Stimulated activated CD4-positive, alpha-beta T cell treated with anti-CD3 and anti-CD28 coated beads, Interleukin-4, amount 100 ng/mL, for 4 hours (primary cell): ENCODE measurements at places on chromosomes 4 and X.

- DNase-seq = no peak
These were observed 85.1 kb upstream of the CTSO start for GRCh38 chr4:156038772-156039171.

- DNase-seq = peak; percentile 81
These were observed 5.0 kb upstream of the TSPAN5 start for GRCh38 chr4:98663226-98664006.

DNA sequence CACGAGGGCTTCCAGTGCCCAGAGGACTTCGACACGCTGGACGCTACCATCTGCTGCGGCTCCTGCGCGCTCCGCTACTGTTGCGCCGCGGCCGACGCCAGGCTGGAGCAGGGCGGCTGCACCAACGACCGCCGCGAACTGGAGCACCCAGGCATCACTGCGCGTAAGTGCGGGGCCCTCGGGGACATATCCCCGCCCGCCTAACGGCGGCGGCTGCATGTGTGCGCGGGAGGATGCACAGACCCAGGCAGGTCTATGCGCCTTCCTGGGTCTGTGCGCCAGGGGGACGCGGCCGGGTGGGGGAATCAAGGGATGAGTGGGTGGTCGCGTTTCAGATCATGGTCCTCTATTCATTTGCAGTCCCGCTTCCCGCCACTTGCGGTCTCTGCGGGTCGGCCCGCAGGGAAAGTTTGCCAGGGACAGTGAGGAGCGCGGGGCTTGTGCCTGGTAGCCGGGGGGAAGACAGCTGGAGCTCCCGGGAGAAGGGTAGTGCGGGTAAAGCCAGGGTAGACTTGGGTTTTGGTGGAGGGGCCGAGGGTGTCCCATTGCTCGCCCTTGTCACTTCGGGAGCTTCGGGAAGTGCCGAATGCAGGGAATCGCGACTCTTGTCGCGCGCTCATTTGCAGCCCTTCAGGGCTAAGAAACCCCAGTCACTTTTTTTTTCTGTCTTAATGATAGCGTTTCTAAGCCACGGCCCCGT lies 1.0 kb downstream of the SHISA3 start:
- no peak for DNase-seq

DNA sequence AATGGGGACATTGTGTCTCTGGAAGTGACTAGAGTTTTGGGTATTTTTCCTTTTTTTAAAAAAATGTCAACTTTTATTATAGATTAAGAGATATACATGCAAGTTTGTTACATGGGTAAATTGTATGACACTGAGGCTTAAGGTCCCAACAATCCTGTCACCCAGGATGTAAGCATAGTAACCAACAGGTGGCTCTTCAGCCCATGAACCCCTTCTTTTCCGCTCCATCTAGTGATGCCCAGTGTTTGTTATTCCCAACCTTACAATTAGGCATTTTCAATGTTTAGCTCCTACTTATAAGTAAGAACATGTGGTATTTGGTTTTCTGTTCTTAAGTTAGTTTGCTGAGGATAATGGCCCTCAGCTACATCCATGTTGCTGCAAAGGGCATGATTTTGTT lies 102.7 kb downstream of the GRID2 start:
- DNase-seq = no peak

DNA sequence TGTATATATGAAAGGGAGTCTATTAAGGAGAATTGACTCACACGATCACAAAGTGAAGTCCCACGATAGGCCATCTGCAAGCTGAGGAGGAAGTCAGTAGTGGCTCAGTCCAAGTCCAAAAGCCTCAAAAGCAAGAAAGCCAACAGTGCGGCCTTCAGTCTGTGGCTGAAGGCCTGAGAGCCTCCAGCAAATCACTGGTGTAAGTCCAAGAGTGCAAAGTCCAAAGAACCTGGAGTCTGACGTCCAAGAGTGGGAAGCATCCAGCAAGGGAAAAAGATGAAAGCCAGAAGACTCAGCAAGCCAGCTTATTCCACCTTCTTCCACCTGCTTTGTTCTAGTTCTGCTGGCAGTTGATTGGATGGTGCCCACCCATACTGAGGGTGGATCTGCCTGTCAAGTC lies 104.1 kb downstream of the IL1RAPL2 start:
- DNase-seq = no peak

GRCh38 chr4:31657859-31658570 lies 937.8 kb downstream of the PCDH7 start:
- DNase-seq = no peak

DNA sequence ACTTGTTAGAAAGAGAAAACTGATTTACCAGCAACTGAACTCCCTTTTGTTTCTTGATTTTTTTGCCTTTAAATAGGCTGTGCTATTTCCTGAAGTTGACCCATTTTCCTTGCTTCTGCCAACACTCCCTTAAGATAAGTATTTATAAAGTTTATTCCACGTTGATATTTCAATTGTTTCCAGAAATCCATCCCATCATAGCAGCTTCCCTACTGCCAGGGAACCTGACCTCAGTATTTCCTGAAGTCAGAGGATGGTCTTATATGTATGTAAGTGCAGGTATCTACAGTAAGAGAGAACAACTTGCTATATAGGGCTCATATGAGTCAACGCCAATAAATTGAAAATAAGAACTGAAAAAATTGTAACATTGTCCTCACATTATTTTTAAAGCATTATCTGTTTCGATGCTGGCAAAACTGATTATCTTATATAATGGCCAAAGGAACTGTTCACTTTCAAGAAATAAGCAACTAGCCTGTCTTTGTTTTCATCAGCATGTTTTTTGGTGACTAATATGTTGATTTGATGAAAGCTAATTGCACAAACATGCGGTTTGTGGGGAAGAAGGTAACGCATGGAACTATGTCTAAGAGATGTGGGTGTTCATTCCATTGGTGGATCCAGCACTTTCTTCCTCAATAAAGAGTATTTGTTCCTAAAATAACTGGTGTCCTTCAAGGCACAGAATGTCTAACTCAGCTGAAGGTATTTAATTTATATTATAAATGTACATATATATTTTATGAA lies 4.7 kb downstream of the LIMCH1 start:
- no peak for DNase-seq

- DNase-seq = no peak
These were observed 102.4 kb upstream of the PLAC1 start for GRCh38 chrX:134760650-134761049.

- DNase-seq = no peak
These were observed 20.2 kb downstream of the OFD1 start for GRCh38 chrX:13754765-13755164.

GRCh38 chr4:145878501-145879435 lies 59.9 kb downstream of the ZNF827 start:
- DNase-seq = no peak

- no peak for DNase-seq
These were observed 124.5 kb upstream of the PLAC1 start for GRCh38 chrX:134782796-134783195.

GRCh38 chr4:71130827-71131603 lies 137.6 kb downstream of the DCK start:
- DNase-seq = no peak

- no peak for DNase-seq
These were observed 795 bp downstream of the DCAF12L1 start for GRCh38 chrX:126551725-126552312.

DNA sequence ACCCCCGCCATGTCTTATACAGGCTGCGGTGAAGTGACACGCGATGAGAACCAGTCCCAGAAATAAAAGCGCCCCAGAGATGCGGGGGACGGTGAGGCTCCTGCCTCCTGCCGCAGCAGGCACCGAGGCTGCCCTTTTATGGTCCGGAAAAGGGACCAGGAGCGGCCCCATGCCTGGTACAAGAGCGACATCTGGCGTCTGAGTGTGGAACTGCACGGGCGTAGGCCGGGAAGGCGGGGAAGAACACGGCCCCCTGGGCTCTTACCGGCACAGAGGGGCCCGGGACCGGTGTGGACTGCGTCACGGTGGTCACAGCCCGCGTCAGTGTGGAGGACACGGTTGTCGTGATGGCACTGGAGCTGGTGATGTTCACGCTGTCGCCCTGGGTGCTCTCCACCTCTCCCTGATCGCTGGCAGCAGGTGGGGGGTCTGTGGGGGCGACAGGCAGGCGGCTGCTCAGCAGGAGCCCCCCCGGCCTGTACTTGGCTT lies 8.9 kb upstream of the RENBP start:
- peak; percentile 66 for DNase-seq

- DNase-seq = no peak
These were observed 132.0 kb downstream of the ANK2 start for GRCh38 chr4:113181289-113182007.

DNA sequence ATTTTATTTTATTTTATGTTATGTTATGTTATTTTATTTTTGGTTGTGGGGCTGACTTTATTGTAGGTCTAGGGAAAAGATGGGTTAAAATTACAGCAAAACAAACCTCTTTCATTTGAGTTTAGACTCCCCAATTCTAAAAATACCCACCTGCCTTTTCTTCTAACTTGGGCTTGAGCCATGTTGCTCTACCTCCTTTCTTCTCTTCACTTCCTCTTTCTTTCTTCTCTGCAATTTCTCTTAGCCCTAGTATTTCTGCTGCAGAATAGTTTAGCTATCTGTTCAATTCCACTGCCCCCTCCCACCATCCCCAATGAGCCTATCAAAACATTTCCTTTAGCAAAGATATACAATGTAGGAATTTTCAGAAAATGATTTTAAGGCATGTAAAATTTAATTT lies 653.3 kb downstream of the ARAP2 start:
- no peak for DNase-seq

- no peak for DNase-seq
These were observed 161.9 kb downstream of the PTTG2 start for GRCh38 chr4:38122060-38122459.

DNA sequence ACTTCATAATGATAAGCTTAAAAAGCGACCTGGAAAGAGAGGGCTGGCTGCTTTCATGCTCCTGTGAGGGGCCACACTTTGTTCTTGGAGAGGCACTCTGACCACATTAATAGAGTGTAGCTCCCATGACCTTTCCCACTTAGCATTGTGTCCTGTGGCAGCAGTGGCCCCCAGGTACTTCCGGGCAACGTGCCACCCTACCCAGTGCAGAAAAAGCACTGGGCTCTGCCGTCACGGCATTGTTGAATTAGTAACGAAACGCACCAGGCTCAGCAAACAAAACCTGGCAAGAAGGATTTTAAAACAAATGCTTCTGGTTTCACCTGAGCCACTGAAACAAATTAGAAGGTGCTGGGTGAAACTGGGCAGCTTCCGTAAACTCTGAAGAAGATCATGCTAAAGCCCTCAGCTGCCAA lies 5.4 kb upstream of the SORBS2 start:
- DNase-seq = no peak

GRCh38 chr4:77126809-77127208 lies 30.2 kb upstream of the CCNG2 start:
- DNase-seq = no peak

GRCh38 chrX:7119950-7120877 lies 27.3 kb upstream of the STS start:
- no peak for DNase-seq

GRCh38 chr4:154305616-154306015 lies 186.0 kb downstream of the DCHS2 start:
- no peak for DNase-seq

DNA sequence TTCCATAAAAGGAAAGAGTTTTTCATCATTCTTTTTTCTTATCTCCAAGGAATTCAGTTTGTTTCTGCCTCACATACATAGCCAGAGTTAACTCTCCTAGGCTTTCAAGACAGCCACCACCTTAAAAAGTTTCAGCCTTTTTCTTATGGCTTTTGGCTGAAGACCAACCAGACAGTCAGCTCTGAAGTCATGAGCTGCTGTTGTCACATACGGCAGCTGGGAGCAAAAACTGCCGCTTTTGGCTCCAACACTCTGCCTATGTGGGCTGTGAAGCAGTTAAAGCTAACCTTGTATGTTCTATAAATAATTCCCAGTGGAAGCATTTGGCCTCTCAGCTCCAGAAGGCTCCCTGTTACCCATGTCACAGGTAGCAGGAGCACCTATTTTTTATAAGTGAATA lies 104.1 kb downstream of the KLHL4 start:
- no peak for DNase-seq

GRCh38 chr4:86831262-86832130 lies 17.7 kb downstream of the SLC10A6 start:
- DNase-seq = no peak

DNA sequence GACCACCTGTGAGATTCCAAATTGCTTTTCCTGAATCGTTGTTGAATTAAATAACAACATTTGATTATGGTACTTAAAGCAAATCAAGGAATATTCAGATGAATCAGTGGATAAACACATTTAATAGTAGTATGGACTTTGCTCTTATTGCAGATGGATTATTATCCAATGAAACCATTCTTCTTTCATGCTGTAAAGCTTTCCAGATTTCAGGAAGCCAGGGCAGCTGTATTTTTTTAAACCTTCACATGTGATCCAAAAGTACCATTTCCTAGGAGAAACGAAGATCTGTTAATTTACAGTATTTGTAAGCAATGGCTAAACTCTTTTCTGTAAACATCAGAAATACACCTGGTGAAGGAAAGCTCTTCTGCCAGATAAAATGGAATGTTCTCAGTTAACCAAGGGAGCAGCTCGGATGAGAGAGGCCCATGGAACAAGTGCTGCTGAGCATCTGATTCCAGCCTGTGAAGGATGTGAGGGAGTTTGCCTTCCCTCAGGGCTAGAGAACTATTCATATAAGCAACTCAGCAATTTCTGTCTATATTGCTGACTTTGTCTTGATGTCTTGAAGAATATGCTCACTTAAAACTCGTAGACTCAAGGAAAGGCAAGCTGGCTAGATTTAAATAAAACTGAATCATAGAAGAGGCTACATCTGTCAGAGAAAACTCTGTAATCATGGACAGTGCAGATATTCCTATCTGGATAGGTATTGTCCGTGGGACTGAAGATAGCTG lies 94.4 kb upstream of the LIMCH1 start:
- DNase-seq = no peak

GRCh38 chr4:18480928-18481327 lies 459.4 kb upstream of the LCORL start:
- no peak for DNase-seq

- DNase-seq = no peak
These were observed 38.5 kb upstream of the POU3F4 start for GRCh38 chrX:83469551-83469950.

GRCh38 chr4:86223472-86223871 lies 136.4 kb downstream of the MAPK10 start:
- DNase-seq = no peak

DNA sequence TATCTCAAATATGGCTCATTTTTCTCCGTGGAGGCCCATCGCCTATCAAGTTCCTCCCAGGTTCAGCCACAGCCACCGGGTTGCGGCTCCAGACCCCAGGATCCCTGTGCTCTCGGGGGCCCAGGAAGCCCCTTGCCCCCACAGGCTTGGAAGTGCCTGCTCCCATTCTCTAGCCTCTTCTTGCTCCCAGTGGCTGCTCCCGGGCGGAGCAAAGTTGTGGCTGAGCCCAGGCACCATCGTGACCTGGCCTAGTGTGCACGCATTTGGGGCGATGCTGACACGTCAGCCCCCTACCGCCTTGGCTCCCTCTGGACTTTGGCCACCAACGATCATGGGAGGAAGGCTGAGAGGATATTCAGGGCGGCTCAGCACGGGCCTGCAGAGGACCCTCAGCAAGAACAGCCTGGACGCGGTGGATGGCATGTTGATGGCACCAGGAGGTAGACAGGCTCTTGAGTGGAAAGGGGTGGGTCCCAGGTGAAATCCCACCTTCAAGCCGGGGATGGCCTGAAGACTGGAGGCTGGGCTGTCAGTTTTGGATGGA lies 419.4 kb upstream of the AGA start:
- no peak for DNase-seq

- no peak for DNase-seq
These were observed 95.2 kb downstream of the SORBS2 start for GRCh38 chr4:185716577-185717376.

- peak; percentile 6 for DNase-seq
These were observed 186.9 kb downstream of the LRBA start for GRCh38 chr4:150828159-150828558.
